ENCODE measurements at places on chromosomes 5 and 9.

DNA sequence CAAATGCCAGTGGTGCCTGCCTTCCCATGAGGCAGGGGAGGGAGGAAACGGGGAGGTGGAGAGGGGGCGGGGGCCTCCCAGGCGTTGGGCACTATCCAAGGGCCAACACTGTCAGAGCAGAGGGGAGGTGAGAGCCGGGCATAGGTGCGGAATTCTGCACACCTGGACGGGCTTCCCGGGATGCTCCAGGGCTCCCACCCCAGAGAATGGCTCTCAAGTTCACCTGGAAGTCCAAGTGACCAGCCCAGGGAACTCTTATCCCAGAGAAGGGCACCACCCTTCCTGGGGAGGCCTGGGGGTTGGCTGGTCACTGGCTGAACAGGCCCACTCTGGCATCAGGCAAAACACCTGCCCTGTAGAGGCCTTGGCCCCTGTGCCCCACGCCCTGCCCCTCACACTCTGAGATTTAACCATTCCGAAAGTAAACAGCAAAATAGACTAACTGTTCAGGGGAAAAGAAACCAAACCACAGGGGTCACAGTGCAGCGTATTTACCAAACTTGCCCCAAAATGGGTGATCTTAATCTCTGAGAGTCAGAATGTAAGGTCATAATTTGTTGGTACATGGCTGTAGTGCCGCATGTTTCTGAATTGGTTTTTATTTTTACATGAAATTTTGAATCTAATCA is 2.7 kb downstream of the CSF2 start:
- no peak for DNase-seq

GRCh38 chr9:108515856-108516255 is 339.9 kb downstream of the ACTL7B start:
- DNase-seq, result no peak

DNA sequence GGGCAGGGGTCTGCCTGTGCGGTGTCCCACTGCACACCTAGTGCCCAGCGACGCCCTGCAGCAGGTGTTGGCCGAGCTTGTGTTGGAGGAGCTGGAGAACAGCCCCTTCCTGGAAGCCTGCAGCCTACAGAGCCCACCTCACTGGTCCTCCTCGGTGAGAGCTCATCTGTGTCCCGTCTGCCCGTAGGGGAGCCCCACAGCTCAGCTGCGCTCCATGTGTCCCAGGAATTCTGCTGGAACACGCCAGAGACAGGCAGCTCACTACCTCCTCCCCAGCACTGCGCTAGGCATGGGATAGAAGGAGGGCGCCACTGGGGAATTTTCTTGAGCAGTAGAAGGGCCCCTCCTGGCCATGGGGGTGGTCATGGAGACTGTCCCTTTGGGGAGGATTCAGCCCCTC is 44.0 kb downstream of the DUSP1 start:
- no peak for DNase-seq

DNA sequence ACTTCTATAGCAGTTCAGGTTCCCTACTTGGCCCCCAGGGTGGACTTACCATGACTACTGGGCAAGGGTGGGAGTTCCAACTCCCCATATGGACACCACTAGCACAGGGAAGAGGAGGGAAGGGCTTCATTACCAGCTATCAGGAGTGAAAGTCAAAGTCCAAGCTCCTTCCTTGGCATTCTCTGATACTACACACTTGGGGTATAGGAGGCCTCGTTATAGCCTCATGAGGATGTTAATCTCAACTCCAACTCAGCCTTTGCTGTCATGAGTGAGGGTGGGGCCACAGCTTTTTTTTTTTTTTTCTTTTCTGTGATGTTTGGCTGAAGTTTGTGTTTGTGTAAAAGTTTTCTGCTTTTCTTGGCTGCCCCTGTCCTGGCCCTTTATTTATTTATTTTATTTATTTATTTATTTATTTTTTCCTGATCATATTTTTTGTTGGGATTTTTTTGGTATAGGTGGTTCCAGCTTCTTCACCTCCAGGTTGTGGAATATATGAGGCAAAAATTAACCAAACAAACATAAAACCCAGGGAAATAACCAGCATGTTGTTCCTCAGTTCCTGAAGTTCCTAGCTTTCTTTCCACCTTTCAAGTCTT is 8.7 kb downstream of the GARIN3 start:
- no peak for DNase-seq

GRCh38 chr9:131417264-131418142 is 23.6 kb downstream of the PRRC2B start:
- DNase-seq, result no peak

- DNase-seq, result no peak
Observed at GRCh38 chr5:51465165-51465564, 81.9 kb downstream of the ISL1 start.

DNA sequence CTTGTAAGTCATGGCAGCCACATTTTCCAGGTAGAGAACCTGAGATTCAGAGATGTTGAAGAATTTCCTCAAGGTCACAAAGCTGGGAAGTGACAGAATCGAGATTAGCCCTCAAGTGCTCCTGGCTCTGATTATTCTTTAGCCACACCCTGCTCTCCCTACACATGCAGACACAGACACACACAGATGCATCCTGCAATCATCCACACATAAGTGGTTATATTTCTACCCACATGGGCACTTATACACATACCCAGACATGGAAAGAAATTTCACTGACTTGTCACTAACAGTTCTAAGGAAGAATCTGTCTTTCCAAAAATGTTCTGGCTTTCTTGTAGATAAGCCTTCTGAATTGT is 32.2 kb upstream of the GALNT10 start:
- DNase-seq, result no peak

DNA sequence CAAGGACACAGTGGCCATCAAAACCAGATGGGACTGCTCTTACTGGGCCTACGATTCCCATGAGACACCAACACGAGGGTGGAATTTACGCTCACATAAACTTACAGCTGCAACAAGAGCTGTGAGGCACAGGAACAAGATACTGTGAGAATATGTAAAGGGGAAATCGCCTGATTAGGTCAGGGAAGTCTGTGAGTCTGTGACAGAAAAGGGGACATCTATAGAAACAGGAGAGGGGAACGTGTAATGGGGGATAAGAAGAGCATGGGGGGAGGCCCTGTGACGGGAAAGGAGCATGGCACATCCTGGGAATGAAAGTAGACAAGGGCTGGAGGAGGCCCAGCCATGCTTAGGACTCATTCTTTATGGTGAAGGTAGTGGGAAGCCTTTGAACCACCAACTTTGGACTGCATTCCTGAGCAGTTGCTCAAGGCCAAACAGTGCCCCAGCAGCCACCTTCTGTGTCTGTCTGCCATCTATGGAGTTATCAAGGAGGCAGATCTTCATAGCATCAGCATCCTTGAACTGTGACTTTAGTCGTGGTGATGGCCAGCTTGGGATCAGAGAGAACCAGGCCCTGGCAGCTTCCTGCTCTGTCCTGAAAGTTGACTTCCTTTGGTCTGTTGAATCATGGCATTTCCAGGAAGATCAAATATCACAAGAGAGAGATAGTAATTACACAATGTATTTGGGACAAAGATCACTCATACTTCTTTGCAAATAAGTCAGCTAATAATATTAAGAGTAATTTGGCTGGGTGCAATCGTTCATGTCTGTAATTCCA is 87.9 kb upstream of the FAM169A start:
- no peak for DNase-seq

- DNase-seq, result no peak
Observed at GRCh38 chr9:133452562-133452961, 7.2 kb upstream of the CACFD1 start.
